ENCODE measurements at places on chromosomes 3 and 15. TPM values are rescaled to one million over a fixed set of nuclear protein-coding genes. Genes with fewer than 3 reads are reported as not detected.

EFCC1 gene
- total RNA-seq, result 1.2 TPM

GRCh38 chr3:180036671-180037455, at the start of gene PEX5L:
PEX5L (minus strand) TSS chr3:180036937; CDS start chr3:180036599, 338 bp downstream.
- peak; percentile 22 for DNase-seq

SHC4 gene
- 0.48 TPM for total RNA-seq

DNA sequence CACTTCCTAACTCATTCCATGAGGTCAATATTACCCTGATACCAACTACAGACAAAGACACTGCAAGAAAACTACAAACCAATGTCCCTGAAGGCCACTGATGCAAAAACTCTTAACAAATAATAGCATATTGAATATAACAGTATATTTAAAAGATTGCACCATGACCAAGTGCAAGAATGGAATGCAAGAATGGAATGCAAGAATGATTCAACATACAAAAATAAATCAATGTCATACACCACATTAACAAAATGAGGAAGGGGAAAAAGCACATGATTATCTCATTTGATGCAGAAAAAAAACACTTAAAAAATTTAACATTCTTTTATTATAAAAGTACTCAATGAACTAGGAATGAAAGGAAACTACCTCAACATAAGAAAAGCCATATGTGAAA, 463.1 kb upstream of the NECTIN3 start:
- no peak for DNase-seq

DNA sequence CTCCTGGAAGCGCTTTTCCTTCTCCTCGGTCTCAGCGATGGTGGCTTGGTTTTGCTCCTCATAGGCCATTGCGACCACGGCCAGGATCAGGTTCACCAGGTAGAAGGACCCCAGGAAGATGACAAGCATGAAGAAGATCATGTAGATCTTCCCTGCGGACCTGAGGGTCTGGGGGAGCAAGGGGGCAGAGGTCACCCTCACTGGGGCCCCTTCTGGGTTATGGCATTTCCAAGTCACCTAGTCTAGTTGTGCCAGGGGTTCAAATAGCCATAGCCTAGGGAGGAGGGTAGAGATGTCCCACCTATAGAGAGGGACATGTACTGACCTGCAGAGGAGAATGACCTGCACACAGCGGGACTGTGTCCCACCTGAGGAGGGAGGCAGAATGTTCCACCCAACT, 43.5 kb downstream of the SCN5A start:
- no peak for DNase-seq

CCRL2 gene
- total RNA-seq, result 6.8 TPM

- no peak for DNase-seq
Measured at GRCh38 chr3:185986198-185986777, 48.5 kb upstream of the TRA2B start.

- DNase-seq, result no peak
Measured at GRCh38 chr3:130934442-130935089, 40.7 kb downstream of the ATP2C1 start.

DNA sequence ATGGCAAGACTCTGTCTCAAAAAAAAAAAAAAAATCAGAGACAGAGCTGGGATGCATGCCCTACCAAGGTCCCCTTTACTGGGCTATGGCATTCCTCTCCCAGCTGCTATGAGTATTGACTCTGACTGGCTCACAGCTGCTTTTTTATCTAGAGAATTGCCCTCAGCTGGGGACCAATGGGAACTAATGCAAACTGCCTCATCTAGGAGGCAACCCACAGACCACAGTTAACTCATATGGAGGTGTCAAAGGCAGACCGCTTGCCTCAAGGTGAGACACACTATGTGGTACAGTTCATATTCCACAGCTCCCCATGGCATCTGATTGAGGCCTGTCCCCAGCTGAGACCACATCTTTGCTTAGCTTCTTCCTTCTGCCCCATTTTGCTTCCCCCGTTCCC, 183.5 kb upstream of the EOMES start:
- DNase-seq, result no peak

ERICH6 gene
- total RNA-seq, result not detected

DNA sequence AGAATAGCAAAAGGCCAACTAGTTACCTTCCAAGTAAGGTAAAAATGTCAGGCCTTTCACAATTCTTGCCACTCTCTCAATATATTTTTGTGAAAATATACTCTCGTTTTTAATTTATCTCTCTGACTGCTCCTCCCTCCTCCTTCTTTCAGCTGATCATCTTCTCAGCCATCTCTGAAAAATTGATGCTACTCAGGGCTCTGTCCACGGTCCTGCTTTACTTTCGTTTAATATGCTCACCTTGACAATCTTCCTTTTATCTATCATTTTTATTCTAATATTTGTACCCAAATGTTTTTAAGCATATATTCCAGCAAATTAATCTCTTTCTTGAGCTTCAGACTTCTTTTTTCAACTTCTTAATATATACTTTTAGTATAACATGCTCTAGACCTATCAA, 1362.1 kb downstream of the ROBO1 start:
- no peak for DNase-seq

GRCh38 chr15:62608369-62608768, 434.2 kb upstream of the TPM1 start:
- no peak for DNase-seq

IL1RAP gene
- total RNA-seq, result 35.5 TPM

PIK3CB gene
- total RNA-seq, result 42.8 TPM

DNA sequence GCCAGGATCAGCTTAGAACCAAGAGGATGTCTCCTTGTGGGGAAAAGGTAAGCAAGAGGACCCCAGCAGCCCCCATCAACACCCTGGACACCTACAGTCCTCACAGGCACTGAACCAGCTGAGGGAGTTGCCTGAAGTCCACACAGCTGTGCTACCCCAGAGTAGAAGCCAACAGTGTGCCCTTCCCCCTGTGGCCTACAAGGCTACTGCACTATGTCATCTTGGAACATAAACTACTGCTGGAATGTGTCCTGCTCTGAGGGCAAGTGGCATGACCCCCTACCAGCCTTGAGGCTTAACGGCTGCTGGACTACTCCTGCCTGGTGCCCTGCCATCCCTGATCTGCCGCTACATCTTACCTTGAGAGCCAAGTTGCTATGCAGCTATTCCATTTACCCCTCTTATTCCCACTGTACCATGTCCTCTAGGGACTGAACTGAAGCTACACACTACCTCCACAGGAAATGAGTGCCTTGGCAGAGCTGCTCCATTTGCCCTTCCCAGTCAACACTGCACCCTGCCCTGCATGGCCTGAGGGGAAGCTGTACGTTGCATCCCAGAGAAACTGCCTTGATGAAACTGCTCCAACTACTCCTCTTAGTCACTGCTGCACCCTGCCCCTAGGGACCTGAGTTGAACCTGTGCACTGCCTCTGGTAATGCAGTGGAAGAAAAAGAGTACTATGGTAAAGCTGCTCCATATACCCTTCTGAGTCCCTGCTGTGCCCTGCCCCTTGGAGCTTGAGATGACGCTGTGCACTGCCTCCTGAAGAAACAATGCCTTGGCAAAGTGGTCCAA, 40.2 kb upstream of the ATP13A5 start:
- no peak for DNase-seq

DNA sequence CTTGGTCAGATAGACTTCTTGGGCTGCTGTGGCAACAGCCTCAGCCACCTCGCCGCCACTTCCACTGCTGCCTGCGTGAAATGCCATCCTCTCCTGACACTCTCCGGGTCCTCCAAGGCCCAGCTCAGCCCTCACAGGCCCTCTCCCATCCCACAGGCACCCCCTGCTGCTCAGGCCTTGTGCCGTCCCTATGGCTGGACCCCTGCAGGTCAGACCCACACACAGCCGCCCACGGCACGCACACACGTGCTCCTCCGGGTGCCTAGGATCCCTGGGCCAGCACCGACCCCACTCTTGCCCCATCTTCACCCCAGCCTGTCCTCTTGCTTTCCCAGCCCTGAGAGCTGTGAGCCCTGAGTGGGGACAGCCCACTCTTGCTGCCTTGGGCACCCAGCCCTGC, 19.7 kb downstream of the CFAP100 start:
- no peak for DNase-seq

Measured in omental fat pad (tissue), 4 donors.